NCI-H146 (cell line): ENCODE measurements at places on chromosomes 5 and 9.

DNA sequence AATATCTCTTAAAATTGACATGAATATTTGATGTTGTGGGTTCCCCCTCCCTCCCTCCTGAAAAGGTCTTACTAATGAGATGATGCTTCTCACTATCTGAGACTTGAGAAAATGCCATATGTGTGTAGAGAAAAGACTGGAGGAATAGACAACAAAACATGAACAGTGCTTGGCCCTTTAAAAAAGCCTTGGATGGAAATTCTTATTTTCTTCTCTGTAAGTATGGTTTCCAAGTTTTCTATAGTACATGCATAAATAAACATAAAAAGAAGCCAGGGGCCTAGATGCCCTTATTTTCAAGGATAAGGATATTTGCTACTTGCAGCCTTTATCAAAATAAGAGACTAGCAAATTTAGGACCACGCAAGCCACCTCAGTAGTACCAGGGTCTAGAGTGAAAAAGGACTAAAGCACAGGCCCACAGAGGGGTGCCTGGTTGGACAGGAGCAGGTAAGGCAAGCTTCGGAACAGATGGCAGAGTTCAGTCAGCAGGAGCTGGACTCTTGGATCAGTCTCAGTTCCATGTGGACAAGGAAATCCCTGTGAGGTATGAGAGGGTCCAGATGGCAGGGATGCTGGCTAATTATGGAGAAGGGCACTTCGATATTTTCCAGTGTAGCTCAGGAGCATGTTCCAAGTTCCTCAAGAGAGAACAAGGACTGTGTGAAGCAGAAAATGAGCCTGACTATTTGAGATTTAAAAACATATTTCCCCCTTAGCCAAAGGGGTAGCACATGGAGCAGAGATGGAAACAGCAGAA, 4.6 kb upstream of the ANP32B start:
- DNase-seq = no peak

GRCh38 chr9:127538849-127539258, 73.2 kb upstream of the STXBP1 start:
- no peak for DNase-seq

DNA sequence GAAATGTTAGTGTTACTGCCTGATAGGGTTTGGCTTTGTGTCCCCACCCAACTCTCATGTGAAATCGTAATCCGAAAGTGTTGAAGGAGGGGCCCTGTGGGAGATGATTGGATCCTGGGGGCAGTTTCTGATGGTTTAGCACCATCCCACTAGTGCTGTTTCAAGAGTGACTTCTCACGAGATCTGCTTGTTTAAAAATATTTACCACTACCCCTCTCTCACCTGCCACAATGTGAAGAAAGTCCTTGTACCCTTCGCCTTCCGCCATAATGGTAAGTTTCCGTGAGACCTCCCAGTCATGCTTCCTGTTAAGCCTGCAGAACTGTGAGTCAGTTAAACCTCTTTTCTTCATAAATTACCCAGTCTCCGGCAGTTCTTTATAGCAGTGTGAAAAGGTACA, 2.6 kb upstream of the RFX3 start:
- peak; percentile 83 for DNase-seq

DNA sequence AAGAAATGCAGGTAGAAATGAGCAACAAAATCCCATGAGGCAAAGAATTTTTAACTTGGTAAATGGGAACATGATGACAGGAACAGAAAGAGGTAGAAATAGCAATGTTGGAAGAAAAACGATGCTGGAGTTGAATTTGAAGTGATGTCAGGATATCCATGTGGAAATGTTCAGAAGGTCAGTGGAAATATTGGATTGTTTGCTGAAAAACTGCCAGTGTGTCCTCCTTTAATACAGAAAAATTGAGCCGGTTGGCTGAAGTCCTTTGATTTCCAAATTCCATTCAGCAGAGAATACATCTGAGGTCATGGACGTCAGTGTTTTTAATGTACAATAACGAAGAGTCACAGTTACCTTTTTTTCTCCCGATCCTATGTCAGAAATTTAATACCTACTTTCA, 110.0 kb upstream of the DMAC1 start:
- no peak for DNase-seq

GRCh38 chr9:134869554-134870300, 10.9 kb upstream of the FCN2 start:
- DNase-seq = no peak
